ENCODE measurements at places on chromosomes 13 and 19. TPM values are rescaled to one million over a fixed set of nuclear protein-coding genes. Genes with fewer than 3 reads are reported as not detected.

DNA sequence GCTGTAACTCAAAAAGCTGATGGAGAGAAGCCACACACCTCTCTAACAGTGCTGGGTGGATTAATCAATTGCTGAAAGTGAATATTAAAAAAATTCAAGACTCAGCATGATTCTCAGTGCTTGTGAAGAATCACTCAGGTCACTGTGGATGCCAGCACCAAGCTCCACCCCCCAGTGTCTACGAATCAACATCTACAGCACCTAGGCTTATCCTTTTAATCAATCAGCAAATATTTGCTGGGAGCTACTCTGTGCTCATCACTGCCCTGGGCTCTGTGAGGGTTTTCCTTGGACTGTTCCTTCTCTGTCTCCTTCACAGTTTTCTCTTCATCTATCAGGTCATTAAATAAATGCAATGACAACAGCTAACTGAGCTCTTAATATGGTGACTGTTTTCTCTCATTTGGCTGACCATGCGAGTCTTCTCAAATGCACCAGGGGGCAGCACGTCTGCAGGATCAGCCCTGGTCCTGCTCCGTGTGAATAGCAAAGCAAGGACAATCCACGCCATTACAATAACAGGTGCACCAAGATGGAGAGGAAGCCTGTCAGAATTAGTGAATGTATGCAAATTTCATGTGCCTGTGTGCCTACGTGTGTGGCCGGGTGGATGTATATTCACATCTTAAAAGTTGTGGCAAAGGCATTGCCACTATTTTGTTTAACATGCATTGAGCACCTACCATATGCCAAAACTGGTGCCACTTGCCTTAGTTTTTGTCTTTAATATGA lies 14.6 kb upstream of the C13orf42 start:
- peak; percentile 54 for DNase-seq

- peak; percentile 48 for DNase-seq
Measured at GRCh38 chr13:49220036-49220855, at the start of gene MLNR. MLNR (plus strand) TSS chr13:49220338; CDS start chr13:49220338, 0 bp downstream.

GRCh38 chr19:38142176-38143035 lies 81.6 kb downstream of the DPF1 start:
- DNase-seq = peak; percentile 73

DNA sequence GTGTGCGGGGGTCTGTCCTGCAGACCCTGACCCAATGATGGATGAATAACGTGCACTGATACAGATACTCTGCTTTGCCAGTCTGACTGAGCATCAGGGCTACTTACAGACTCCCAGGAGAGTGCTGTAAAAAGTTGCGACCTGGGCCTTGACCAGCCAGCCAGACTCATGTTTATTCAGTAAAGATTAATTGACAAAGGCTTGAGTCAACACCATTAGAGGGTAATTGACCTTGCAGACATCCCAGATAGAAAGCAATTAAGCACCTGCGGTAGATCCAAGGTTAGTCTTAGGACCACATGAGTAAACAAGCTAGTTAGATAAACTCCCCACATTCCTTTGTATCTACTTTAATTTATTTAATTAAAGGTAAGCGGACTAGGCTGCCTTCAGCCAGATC lies 10.4 kb downstream of the NUDT19 start:
- peak; percentile 14 for DNase-seq

DNA sequence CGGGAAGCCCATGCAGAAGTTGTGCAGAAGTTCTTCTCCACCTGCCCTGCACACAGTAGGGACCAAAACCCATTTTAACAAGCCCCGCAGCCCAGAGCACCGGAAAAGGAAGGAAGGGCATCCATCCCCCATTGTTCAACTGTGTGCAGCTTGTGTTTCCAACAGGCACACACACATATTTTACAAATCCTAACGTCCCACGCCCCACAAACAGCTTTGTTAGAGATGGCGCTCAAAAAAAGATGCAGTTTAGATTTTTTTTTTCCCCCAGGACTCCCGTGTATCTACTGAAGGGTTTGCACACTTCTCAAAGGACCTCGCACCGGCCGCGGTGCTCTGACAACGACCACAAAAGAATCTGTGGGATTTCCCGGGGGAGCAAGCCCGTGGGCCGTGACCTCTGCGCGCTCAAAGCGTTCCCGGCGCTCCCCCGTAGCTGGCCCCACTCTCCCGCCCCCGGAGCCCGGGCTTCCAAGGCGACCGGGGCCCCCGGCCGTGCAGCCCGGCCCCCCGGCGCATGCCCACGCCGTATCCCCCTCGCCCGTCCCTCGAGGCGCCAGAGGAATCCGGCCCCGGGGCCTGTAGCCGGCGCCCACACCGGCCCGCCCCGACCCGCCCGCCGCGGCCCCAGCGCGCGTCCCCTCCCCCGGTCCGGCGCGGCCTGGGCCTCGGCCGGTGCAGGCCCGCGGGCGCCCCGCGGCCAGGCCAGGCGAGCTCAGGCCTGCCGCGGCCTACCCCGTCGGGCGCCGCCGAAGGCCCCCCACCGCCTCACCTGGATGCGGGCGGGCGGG lies 523 bp downstream of the ELAVL1 start:
- peak; percentile 15 for DNase-seq

DNA sequence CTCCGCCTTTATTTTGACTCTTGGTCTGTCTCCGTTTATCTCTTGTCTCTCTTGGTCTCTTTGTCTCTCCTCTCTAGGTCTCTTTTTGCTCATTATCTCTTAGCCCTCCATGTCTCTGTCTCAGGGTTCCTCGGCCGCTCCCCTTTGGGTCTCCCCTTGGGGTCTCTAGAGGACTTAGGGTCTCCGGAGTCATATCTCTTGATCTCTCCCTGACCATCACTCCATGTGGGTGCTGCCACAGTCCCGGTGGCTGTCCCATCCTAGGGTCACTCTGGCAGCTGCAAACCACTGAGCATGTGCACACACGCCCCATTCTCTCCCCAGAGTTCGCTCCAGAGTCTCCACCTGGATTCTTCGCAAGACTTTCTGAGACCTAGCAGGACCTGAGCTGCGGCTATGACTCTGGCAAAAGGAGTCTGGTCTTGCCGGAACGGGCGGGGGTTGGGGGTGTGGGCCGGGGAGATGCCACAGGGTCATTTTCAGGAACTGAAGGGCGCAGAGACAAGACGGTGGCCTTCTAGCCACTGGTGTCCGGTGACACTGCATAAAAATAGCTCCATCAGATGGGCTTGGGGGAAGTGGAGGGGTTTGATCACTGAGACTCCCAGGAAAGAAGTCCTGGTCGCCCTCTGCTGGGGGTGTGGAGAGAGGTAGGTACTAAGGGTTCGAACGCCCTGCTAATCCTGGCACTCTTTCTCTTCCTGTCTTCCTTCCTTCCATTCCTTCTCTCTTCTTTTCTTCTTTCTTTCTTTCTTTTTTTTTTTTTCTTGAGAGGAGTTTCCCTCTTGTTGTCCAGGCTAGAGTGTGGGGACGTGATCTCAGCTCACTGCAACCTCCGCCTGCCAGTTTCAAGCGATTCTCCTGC lies 1.2 kb upstream of the KCNA7 start:
- no peak for DNase-seq

GRCh38 chr13:29369060-29369743 lies 226.3 kb downstream of the SLC7A1 start:
- peak; percentile 72 for DNase-seq

GRCh38 chr19:14349426-14349825 lies 31.8 kb upstream of the ADGRE5 start:
- DNase-seq = no peak

GRCh38 chr19:40305403-40305802 lies 20.3 kb upstream of the AKT2 start:
- DNase-seq = peak; percentile 94

GRCh38 chr13:44436589-44437337 lies 63.1 kb downstream of the SERP2 start:
- DNase-seq = peak; percentile 98

DNA sequence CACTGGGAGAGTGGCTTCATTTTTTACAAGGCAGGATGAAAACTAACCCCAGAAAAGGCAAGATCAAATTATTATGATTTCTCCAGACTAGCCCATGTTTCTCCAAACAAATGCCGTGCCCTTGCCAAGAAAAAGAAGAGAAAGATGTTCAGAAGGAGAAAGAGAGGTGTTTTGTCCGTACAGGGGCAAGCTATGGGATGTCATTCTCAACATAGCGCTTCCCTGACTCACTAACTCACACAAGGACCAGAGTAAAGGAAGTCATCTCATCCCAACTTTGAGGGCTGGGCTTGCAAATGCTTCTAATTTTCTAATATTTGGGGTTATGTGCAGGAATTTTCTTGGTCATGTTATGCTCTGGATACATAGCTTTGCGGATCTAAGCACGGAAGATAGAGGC lies 224.2 kb upstream of the MAB21L1 start:
- no peak for DNase-seq

GRCh38 chr13:112057736-112058518 lies 9.0 kb upstream of the SOX1 start:
- DNase-seq = no peak

GRCh38 chr19:33246709-33247440 lies 21.2 kb upstream of the SLC7A10 start:
- no peak for DNase-seq

DNA sequence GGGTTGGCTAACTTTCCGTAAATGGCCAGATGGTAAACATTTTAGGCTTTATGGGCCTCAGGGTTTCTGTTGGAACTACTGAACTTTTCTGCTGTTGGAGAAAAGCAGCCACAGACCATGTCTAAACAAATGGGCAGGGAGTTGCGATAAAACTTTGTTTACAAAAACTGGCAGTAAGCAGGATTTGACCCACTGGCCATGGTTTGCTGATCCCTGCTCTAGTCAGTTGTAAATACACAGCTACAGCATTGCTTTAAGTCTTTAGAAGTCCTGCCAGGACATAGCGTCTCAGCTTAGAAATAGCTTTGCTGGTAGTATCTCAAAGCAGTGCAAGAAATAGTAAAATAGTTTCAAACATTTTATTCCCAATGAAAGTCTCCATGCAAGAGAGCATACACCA lies 88.4 kb downstream of the NALCN start:
- DNase-seq = peak; percentile 47

- DNase-seq = no peak
Measured at GRCh38 chr13:36096461-36097416, 34.4 kb downstream of the DCLK1 start.

DNA sequence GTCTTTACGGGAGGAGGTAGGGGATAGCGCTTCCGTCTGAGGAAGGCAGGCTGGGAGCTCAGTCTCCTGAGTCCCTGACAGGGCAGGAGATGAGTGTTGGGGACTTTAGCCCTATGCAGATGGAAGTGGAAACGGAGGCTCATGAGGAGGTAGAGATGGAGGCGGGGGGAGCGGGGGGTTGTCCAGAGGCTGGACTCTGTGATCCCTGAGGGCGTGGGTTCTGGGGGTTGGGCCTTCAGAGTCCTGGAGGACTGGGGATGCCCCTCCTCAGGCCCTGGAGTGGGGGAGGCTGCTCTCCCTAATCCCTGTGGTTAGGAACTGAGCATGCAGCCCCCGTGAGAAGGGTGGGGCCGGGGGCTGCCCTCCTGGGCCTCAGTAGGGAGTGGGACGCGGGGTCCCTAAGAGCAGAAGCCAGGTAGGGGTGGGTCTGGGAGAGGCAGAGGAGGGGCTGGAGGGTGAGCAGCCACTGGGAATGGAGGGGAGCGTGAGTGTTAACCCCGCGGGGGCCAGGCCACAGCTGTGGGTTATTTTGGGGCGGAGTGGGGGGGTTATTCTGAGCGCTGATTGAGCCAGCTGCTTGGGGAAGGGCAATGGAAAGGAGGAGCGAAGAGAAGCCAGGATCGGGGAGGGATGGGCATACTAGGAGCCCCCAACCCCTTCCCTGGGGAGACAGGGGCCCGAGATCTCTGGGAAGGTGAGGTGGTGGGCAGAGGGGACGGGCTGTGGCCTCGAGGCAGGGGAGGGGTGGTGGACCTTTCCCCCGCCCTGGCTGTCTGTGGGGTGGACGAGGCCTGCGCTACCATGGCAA lies 2.8 kb downstream of the GRIN2D start:
- no peak for DNase-seq

DNA sequence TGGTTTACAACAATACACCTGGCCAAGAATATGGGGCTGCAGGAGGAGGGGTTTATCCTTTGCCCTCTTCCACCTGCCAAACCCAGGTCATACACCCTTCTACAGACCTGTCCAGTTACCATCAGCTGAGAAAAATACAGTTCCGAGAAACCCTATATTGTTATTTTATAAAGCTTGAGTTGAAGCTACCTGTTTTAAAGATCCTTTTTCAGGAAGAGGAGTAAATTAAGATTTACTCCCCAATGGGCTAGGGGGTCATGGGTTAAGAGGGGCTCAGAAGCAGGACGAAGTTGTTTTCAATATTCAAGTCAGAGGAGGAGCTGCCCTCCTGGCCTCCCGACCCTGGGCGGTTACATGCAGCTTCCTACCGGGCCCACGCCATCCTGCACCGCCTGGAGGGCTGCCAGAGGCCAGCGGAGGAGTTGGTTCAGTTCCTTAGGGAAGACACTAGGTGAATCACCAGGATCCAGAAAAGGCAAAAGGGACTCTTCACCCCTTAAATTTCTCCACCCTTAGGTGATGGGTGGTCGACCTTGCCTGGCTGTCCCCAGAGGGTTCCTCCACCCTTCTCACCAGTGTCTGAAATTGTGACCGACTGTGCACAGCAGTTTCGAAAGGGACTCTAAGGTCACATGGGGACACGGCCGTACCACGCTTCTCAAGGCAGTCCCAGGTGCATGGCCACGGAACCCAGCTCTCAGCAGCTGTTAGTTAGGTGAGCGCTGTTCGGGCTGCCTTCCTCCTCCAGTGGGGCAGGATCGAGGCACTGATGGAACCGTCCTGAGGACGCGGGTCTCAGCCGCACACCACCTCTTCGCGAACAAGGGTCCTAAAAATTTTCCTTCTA lies 1.2 kb downstream of the GJB2 start:
- no peak for DNase-seq

GRCh38 chr13:31722673-31723072 lies 16.7 kb upstream of the RXFP2 start:
- DNase-seq = peak; percentile 61

- no peak for DNase-seq
Measured at GRCh38 chr13:69706807-69707206, 400.8 kb upstream of the ATXN8OS start.

The ZNF442 gene
- total RNA-seq = 7.2 TPM

The POU2F2 gene
- 7.6 TPM for total RNA-seq

The NBEA gene
- total RNA-seq = 26.5 TPM

The ZNF878 gene
- total RNA-seq = 0.28 TPM

The C19orf38 gene
- total RNA-seq = 9.0 TPM

Measured in lung (tissue), 17 donors.